ENCODE measurements at places on chromosomes 2 and 18. TPM values are rescaled to one million over a fixed set of nuclear protein-coding genes. Genes with fewer than 3 reads are reported as not detected.

- peaks cover 13% of the 10 kb centered on the region for H3K4me1 ChIP-seq
- no peak for DNase-seq
- H3K4me3 ChIP-seq = no peak overlapping the region
- peaks cover 34% of the 10 kb centered on the region for H3K27me3 ChIP-seq
- H3K27ac ChIP-seq = no peak overlapping the region
Observed at GRCh38 chr18:63073481-63073880, 246.1 kb downstream of the BCL2 start.

- no peaks in the 10 kb centered on the region for H3K4me1 ChIP-seq
- no peak for DNase-seq
- no peak overlapping the region for H3K4me3 ChIP-seq
- no peak overlapping the region for H3K27ac ChIP-seq
- H3K27me3 ChIP-seq = no peaks in the 10 kb centered on the region
Observed at GRCh38 chr18:66641056-66641455, 37.2 kb upstream of the CDH19 start.

DNA sequence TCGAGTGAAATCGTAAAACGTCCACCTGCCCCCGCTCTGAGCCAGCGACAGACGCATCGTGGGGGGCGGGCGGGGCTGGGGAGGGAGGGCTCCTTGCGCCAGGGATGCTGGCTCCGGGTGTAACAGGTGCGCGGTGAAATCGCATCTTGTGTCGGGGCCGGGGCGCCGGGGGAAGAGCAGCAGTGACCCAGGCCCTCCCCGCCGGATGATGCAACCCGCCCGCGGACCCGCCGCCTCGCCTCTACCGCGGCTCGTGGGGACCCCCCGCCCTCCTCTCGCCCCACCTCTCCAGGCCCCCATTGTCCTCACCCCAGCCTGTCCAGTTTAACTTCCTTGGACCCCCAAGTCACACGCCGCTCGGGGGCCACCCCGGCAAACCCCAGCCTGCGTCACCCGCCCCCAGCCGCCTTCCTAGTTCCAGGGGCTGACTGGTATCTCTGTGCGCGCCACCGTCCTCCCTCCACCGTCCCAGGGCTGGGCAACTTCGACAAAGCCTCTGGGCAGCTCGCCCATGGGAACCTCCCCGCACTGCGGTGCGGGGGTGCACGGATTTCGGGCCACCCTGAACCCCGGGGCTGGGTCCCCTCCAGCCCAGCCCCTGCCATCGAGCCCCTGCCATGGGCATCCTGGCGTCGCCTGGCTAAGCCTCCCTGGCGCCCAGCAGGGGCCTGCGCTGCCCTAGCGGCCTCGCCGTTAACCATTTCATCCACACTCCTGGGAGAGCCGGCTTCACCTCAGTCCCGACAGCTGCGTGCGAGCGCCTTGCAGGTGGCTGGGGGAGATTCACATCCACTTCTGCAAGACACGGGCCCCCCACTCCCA is 799 bp upstream of the KIF1A start:
- DNase-seq = peak; percentile 16
- peaks cover 8% of the 10 kb centered on the region for H3K4me1 ChIP-seq
- no peak overlapping the region for H3K27ac ChIP-seq
- H3K27me3 ChIP-seq = peaks cover 59% of the 10 kb centered on the region
- peak overlapping the region; percentile 24 for H3K4me3 ChIP-seq

DNA sequence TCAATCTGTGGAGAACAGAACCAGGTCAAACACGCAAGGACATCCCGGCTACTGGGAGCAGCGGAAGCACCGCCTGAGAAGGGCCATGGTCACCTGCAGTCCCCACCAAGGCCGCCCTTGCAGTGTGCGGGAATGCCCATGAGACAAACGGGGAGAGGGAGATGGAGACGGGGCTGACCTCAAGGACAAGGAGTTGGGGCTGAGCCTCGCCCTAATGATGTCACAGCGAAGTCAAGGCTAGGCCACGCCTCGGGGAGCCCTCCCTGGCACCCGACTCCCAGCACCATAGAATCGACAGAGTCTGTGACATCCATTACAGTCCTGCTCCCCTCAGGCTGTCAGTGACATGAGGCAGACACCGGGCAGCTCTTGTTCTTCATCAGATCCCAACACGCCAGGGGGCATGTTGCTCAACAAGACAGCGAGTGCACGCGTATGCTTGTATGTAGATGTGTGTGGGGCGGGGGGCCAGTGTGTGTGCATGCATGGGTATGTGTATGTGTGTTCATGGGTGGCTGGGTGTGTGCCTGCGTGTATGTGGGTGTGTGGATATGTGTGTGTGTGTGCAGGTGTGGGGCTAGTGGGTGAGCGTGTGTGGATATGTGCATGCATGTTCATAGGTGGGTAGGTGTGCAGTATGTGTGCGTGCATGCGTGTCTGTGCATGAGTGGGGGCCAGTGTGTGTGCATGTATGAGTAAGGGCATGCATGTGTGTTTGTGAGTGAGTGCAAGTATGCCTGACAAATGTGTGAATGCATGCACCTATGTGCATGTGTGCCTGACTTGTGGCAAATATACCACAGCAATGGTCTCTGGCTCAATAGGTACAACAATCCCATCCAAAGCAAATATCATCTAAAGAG is 57.0 kb downstream of the ANKMY1 start:
- H3K4me3 ChIP-seq = no peak overlapping the region
- no peaks in the 10 kb centered on the region for H3K4me1 ChIP-seq
- H3K27me3 ChIP-seq = no peaks in the 10 kb centered on the region
- peak; percentile 7 for DNase-seq
- no peak overlapping the region for H3K27ac ChIP-seq

DNA sequence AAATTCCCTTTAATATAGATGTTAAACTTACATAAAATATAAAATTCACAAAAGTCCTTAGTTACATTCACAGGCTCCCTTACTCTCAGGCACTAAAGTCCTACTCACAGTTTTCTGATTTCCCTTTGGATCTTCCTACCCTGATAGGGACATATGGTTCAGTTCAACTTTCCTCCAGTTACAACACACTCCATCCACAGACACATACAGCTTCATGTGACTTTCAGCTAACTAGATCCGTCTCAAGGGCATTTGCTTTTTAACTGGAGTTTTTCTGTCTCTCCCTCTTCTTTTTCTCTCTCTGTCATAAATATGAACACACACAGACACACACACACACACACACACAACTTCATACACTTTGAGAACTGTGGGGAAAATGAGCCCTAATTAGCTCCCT is 419.2 kb downstream of the LRP1B start:
- H3K27me3 ChIP-seq = no peaks in the 10 kb centered on the region
- H3K36me3 ChIP-seq = no peaks in the 10 kb centered on the region
- H3K4me3 ChIP-seq = no peak overlapping the region
- DNase-seq = no peak

- H3K4me3 ChIP-seq = no peak overlapping the region
- H3K27me3 ChIP-seq = peaks cover 2% of the 10 kb centered on the region
- H3K4me1 ChIP-seq = peaks cover 11% of the 10 kb centered on the region
- H3K36me3 ChIP-seq = peaks cover 2% of the 10 kb centered on the region
Observed at GRCh38 chr2:224008702-224009261, 30.3 kb downstream of the SERPINE2 start.

GRCh38 chr2:119289093-119289492 is 65.5 kb downstream of the STEAP3 start:
- no peak overlapping the region for H3K27ac ChIP-seq
- no peaks in the 10 kb centered on the region for H3K27me3 ChIP-seq
- no peak overlapping the region for H3K4me3 ChIP-seq
- H3K4me1 ChIP-seq = no peaks in the 10 kb centered on the region
- no peaks in the 10 kb centered on the region for H3K36me3 ChIP-seq

- no peaks in the 10 kb centered on the region for H3K27me3 ChIP-seq
- H3K4me3 ChIP-seq = no peak overlapping the region
- peak overlapping the region; percentile 93 for H3K27ac ChIP-seq
- H3K36me3 ChIP-seq = peaks cover 47% of the 10 kb centered on the region
- H3K4me1 ChIP-seq = peaks cover 58% of the 10 kb centered on the region
- no peak for DNase-seq
Observed at GRCh38 chr2:174635776-174636404, 38.3 kb upstream of the WIPF1 start.

DNA sequence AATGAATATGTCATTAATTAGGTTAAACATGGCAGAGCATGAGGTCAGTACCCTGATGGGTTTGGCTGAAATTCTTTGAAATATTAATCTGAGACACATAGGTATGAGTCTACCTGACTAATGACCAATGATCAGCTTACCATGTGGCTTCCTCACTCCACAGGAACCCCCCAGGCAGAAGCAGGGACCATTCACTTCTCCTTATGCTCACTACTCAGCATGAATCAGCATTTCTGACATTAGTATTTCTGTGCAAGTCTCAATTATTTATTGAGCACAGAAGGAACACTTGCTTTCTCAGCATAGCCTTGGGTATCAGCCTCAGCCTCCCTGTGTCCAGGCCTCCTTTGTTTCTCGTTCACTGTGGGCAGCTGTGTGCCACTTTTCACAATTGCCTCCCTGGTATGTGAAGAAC is 9.3 kb upstream of the KCNE4 start:
- no peaks in the 10 kb centered on the region for H3K4me1 ChIP-seq
- H3K4me3 ChIP-seq = no peak overlapping the region
- DNase-seq = no peak
- no peak overlapping the region for H3K27ac ChIP-seq
- no peaks in the 10 kb centered on the region for H3K36me3 ChIP-seq
- no peaks in the 10 kb centered on the region for H3K27me3 ChIP-seq

GRCh38 chr2:45283764-45284620 is 274.7 kb upstream of the SIX2 start:
- no peak overlapping the region for H3K4me3 ChIP-seq
- H3K27me3 ChIP-seq = peaks cover 5% of the 10 kb centered on the region
- H3K27ac ChIP-seq = no peak overlapping the region

DNA sequence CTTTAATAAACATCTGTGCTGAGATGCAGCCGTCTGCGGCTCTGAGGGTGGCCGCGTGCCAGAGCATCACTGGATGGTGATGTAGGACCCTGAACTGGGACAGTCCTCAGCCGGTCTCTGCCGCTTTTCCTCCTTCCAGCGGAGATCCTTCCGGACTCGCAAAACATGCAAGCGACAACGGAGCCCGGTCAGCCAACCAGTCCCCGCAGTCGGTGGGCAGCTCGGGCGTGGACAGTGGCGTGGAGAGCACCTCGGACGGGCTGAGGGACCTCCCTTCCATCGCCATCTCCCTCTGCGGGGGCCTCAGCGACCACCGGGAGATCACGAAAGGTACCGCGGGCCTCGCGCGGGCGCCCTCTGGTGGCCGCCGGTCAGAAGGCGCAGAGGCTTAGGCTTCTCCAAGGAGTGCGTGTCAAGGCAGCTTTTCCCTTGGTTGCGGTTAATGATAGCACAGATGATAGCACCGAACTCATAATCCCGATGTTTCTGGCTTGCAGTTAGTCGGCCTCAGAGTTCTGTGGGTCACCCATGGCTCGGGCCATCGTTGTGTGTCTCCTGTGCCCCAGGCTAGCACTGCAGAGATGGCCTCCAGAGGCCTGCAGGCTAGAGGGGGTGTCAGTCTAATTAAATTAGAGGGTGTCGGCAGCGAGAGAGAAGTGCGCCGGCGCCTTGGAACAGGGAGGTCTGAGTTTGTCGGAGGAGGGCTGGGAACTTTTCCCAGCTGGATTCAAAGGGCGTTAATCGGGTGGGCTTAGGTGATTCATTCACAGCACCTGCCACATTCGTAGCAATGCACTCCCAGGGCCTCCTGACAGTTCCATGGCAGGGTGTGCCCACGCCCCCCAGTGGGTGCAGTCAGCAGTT is 38.5 kb downstream of the LPIN1 start:
- H3K27ac ChIP-seq = no peak overlapping the region
- peaks cover 6% of the 10 kb centered on the region for H3K4me1 ChIP-seq
- DNase-seq = peak; percentile 42
- no peak overlapping the region for H3K4me3 ChIP-seq
- H3K27me3 ChIP-seq = no peaks in the 10 kb centered on the region
- peaks cover 86% of the 10 kb centered on the region for H3K36me3 ChIP-seq

GRCh38 chr2:234003972-234004617 is 46.4 kb upstream of the SPP2 start:
- no peaks in the 10 kb centered on the region for H3K36me3 ChIP-seq
- H3K4me1 ChIP-seq = peaks cover 32% of the 10 kb centered on the region
- H3K27me3 ChIP-seq = peaks cover 35% of the 10 kb centered on the region
- DNase-seq = peak; percentile 39
- no peak overlapping the region for H3K27ac ChIP-seq

DNA sequence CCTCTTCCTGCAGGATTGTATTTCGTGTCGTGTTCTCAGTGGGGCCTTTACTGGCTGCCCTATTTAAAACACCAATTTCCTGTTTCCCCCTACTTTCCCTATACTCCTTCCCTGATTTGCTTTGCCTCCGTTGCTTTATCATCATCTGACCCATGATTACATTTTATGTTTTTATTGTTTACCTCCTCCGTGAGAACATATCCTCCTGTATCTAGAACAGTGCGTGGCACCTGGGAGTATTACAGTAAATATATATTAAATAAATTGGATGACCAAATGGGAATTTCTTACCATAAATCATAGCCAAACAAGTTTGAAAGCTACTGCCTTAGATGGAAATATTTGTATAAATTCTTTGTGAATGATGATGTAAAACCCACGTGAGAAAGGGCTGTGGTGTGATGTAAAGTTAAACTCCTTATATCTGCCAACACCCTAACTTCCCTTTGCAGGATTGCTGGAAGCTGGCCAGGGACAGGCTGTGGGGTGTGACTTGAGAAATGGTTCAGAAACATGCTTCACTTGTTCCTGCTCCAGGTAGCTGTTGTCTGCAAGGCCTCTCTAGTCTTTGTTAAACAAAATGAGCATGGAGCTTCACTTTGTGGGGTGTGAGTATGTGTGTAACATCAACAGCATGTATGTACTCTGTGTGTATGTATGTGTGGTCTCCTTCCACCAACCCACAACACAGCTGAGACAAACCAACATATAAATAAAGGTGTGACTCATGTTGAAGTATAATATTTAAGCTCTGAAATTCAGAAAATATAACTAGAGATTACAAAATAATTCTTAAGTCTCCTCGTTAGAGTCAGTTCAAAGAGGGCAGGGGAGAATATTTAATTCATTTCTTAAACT is 40.3 kb downstream of the LHCGR start:
- H3K4me1 ChIP-seq = no peaks in the 10 kb centered on the region
- no peak for DNase-seq
- H3K36me3 ChIP-seq = no peaks in the 10 kb centered on the region

- H3K27me3 ChIP-seq = no peaks in the 10 kb centered on the region
- peaks cover 25% of the 10 kb centered on the region for H3K36me3 ChIP-seq
- peak overlapping the region; percentile 79 for H3K4me3 ChIP-seq
Observed at GRCh38 chr2:128091726-128092080, 703 bp downstream of the UGGT1 start.

DNA sequence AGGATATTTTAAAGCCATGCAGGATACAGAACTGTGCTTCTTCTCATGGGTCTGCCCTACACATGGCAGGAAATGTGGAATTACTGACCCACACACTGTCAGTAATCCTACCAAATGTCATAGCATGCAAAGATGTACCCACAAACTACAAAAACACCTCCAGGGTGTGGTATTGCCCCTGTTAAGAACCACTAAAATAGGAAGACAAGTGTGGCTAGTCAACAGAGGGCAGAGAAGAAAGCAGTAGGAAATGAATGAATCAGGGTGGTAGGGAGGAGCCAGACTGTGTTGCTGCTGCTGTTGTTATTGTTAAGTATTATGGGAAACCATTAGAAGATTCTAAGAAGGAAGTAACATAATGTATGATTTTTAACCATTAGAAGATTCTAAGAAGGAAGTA is 556.7 kb upstream of the ACVR2A start:
- H3K27ac ChIP-seq = peak overlapping the region; percentile 87
- H3K27me3 ChIP-seq = no peaks in the 10 kb centered on the region
- H3K36me3 ChIP-seq = peaks cover 65% of the 10 kb centered on the region
- H3K4me3 ChIP-seq = peak overlapping the region; percentile 1

Gene ALK
- not detected for total RNA-seq

Gene GAD1
- 2.2 TPM for total RNA-seq

Gene CASP10
- total RNA-seq = 47.8 TPM

Gene SOWAHC
- total RNA-seq = 1.1 TPM

Gene ANKRD29
- not detected for total RNA-seq

Gene LCLAT1
- 17.6 TPM for total RNA-seq

Gene SKOR2
- total RNA-seq = not detected

Gene UGT1A9
- total RNA-seq = not detected

Gene PSD4
- total RNA-seq = 272 TPM

Gene HOXD8
- total RNA-seq = not detected

Gene MREG
- 15.1 TPM for total RNA-seq

Gene DSG1
- total RNA-seq = not detected

Data from activated CD4-positive, alpha-beta memory T cell treated with anti-CD3 and anti-CD28 coated beads, Interleukin-2, amount 10 ng/mL, durations not matched to agents 7 days and 5 days (primary cell).